Activated CD8-positive, alpha-beta memory T cell treated with anti-CD3 and anti-CD28 coated beads, Interleukin-2, amount 10 ng/mL, durations not matched to agents 7 days and 5 days (primary cell): ENCODE measurements at places on chromosomes 2 and 18.

DNA sequence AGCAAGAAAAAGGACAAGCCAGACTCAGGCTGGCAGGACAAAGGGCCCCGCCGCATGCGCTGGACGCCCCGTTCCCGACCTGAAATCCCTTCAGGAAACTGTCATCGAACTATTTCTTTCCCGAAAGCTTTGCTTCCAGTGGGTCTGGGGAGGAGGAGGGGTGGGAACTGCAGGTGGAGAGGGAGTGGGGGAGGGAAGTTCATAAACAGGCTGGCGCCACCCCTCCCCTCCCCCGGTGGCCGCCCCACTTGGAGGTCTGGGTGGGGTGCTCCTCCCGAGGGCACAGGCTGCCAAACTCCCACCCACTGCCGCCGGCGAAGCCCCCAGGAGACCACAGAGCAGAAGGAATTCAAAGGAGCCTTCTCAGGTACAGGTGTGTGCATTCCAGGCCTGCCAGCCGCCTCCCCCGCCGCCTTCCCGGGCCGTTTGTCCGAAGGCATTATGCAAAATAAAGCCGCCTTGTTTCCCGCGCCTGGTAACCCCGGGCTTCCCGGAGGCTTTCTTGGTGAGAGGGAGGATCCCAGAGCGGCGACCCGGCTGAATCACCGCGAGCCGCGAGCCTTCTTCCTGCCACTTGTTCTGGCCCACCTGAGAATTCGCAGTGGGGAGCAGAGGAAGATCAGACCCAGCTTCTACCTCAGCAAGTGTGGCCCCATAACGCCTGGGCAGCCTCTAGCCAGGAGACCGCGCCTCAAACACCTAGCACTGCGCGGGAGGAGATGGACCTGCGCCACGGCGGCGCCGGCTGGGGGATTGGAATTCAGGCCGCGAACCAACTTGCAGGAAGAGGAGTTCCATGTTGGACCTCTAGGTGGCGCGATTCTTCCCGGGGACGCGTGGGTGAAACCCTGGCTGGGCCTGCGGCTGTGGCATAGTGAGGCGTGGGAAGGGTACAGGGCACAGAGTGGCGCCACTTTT lies 101.9 kb downstream of the FOXI3 start:
- DNase-seq, result peak; percentile 76

DNA sequence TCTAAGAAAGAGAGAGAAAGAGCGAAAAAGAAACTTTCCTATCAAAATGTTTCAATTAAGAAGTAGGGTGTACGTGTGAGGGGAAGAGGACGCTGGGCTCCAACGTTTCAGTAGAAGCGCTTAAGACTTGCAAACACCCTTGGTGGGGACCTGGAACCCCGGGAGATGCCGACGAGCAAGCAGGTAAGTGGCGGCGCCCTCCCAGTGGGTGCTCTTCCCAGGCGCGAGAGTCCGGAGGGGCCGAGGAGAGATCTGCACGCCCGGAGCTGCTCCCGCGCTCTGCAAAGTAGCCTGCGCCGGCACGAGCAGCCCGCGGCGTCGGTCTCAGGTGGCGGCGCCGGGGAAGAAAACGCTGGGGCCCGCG lies 678 bp upstream of the OTX1 start:
- no peak for DNase-seq

DNA sequence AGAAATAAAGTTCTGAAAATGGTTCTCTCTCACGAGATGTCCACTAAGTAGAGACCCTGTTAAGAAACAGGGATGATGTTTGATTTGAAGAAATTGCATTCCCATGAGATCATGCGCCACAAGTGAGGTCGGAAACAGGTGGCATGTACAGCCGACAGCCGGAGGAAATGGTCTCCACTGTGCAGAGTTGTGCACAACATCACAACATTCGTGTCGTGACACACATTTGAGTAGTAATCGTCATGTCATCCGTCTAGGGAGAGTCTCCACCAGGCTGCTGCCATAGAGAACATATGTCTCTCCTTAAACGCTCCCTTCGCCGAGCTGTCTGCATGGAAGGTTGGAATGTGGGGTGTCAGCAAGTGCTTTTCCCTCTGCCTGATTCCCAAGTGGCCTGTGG lies 84.7 kb downstream of the ASAP2 start:
- no peak for DNase-seq

DNA sequence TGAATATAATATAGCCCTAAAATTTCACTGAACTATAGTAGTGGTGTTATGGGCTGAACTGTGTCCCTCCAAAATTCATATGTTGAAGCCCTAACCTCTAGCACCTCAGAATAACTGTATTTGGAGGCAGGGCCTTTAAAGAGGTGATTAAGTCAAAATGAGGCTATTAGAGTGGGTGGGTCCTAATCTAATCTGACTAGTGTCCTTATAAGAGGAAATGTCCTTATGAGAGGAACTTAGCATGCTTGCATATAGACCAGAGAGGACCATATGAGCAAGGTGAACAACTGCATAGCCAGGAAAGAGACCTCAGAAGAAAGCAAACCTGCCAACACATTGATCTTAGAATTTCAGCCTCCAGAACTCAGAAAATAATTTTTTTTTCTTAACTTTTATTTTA lies 238.4 kb downstream of the ZEB2 start:
- DNase-seq, result no peak

DNA sequence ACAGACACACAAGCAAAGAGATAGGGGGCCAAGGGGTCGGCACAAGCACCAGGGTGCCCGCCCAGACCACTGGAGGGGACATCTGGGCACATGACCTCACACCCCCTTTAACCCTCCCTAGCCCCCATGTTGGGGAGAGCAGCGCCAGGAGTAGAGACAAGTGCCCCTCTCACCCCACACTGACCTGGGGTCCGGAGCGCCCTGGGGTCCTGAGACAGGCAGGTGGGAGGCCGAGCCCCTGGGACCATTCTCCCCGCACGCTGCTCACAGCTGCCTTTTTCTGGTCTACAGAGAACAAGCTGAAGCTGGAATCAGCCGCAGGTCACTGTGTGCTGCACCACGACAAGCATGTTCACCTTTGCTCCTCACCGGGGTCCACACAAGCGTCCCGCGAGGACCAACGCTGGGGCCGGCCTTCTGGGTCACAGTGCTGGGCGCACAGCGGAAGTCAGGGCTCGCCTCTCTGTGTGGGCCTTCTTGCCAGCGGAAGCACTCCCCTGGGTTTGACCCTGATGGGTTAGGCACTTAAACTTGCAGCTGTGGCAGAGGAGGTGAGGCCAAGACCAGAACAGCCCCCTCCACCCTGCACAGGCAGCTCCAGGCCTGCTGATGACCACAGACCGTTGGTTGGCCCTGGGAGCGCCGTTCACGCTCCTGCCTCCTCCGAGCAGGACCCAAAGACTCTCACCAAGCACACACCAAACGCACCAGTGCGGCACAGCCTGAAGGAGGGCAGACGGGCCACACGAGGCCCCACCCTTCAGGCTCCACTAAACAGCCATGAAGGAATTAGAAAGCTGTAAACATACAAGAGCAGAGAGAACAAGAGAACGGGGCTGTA lies 275.3 kb downstream of the EIPR1 start:
- DNase-seq, result no peak

DNA sequence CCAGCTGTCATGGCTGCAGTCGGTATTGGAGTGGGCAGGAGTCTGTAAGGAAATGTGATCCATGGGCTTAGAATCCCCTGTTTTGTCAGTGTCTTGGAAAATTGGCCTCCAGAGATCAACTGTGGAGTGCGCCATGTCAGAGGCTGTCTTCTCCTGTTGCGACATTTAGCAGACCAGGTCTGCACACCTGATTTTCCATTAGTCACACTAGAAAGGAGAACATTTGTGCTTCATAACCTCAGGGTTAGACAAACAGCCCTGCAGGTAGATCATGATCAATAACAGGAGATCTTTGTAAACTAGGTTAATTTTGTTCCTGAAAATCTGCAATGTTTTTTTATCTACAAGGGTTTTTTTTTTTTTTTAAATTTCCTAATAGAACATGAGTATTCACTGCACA lies 28.0 kb downstream of the LDLRAD4 start:
- DNase-seq, result no peak

GRCh38 chr18:46062781-46063180 lies 9.3 kb downstream of the PSTPIP2 start:
- DNase-seq, result no peak
